Left cardiac atrium (tissue), 4 donors: ENCODE measurements at places on chromosomes 7 and 10.

DNA sequence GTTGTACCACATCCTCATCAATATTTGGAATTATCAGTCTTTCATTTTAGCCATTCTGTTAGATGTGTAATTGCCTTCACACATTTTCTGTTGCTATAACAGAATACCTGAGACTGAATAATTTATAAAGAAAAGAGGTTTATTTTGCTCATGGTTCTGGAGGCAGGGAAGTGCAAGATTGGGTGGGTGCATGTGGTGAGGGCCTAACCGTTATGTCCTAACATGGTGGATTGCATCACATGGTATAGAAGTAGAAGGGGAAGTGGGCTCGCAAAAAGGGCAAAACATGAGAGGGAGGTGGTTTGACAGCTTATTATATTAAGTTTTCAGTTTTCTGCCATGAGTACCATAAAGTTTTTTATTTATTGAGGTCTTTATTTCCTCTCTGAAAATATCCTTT lies 452.0 kb downstream of the ARL4A start:
- no peak for DNase-seq

DNA sequence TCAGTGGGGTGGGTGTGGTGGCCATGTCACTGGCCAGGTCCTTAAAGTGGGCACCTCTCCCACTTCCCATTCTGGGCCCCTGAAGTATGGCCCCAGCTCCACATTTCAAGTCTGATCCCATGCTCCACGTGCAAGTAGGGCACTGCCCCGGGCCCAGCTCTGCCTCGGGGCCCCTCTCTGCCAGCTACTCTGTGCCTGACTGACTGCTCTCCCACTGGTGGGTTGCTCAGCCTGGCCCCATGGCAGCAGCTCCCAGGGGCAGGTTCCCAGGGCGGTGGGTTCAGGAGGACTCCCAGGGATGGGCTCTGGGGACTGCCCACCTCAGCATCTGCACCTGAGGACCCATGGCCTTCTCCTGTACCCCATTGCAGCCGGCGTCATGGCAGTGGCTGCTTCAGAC lies 110.2 kb upstream of the FAM180A start:
- DNase-seq = no peak

DNA sequence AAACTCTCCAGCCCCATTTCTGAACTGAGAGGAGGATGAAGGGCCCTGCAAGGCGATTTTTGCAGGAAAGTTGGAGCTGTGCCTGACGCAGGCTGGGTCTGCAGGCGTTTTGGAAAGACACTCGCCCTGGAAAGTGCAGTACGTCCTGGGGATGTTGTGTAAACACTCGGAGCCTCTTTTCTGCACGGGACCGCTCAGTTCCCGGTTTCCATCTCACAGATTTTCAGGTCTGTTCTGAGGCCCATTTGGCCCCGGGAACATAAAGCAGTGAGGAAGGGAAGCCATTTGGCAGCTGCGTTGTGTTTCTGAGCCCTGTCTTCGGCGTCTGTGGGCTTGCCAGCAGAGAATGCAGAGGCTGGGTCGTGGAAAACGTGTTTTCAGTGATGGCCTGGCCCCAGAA lies 655.0 kb upstream of the MGMT start:
- no peak for DNase-seq

DNA sequence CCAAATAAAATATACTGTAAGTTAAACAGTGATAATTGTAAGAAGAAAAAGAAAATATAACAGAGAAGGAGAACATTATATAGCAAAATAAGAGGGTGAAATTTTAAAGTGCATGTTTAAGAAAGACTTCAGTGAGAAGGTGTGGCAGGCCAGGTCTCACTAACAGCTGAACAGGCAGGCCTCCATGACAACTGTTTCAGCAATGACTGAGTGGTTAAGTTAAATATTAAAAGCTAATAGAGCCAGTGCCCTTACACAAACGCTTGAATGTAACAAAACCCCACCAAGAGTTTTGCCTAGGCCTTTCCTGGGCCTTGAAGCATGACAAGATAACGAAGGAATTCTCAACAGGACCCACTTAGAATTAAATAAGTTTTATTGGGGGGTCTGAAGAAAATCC lies 32.6 kb downstream of the CFAP43 start:
- DNase-seq = no peak

GRCh38 chr10:52099026-52099600 lies 215.0 kb upstream of the DKK1 start:
- no peak for DNase-seq

DNA sequence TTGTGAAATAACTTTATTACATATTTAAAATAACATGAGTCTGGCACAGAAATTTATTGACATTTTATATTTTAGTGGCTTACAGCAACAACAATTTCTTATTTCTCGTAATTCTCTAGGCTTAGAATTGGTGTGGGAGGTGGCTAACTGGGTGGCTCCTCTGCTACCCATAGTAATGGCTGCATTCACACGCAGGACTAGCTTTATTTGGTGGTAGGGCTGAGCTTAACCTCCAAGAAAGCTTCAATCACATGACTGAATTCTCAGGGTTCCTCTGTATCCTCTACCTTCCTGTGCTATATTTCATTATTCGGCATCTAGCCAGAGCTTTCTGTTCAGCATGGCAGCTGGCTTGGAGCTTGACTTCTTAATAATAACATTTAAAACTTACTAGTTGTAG lies 138.8 kb downstream of the ZWINT start:
- no peak for DNase-seq
